CD8-positive, alpha-beta memory T cell (primary cell): ENCODE measurements at places on chromosomes 7 and 10. TPM values are rescaled to one million over a fixed set of nuclear protein-coding genes. Genes with fewer than 3 reads are reported as not detected.

KAT6B gene
- 21.8 TPM for total RNA-seq

HOXA5 gene
- total RNA-seq, result not detected

FGL2 gene
- total RNA-seq, result 3.1 TPM

CYP2C19 gene
- total RNA-seq, result not detected

PAPOLB gene
- not detected for total RNA-seq

HGF gene
- total RNA-seq, result not detected

IFIT2 gene
- 1.5 TPM for total RNA-seq

MUC3A gene
- total RNA-seq, result not detected

SLC39A12 gene
- not detected for total RNA-seq

GRCh38 chr7:108235451-108236061 lies 105.4 kb upstream of the LAMB4 start:
- H3K36me3 ChIP-seq, result no peaks in the 10 kb centered on the region
- no peak for DNase-seq
- H3K4me1 ChIP-seq, result no peaks in the 10 kb centered on the region
- no peak overlapping the region for H3K4me3 ChIP-seq
- no peaks in the 10 kb centered on the region for H3K27me3 ChIP-seq

DNA sequence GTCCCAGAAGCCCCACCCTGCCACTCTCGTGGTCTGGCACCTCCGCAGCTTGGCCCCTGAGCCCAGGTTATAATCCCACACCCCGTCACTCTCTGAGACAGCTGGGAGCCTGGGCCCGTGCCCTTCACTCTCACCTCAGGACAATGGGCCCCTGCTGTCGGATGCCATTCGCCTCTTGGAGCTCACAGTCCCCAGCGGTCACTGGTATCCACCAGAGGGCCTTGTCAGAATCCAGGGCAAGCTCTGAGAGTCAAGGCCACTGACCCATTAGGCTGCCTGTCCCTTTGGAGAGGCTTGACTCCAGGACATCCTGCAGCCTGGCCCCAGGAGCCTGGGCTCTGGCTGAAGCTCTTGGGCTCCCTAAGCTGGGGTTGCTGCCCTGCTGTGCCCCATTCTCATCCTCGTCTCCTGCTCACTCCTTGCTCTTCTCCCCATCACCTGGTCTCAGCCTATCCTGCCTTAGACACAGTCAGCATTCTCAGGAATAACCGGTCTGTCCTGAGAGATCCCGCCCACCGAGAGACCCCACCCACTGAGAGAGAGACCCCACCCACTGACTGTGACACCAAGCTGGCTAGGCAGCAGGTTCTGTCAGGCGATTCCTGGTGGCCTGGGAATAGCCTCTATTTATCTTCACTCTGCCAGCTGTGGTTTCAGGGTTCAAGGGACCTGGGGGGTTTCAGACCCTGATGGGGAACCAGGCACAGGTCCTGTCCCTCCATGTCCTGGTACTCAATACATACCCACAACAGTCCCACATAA lies 27.7 kb downstream of the CPXM2 start:
- H3K27me3 ChIP-seq, result no peaks in the 10 kb centered on the region
- H3K27ac ChIP-seq, result no peak overlapping the region
- no peak for DNase-seq
- no peak overlapping the region for H3K4me3 ChIP-seq

- no peaks in the 10 kb centered on the region for H3K27me3 ChIP-seq
- no peak for DNase-seq
- H3K4me3 ChIP-seq, result no peak overlapping the region
- H3K36me3 ChIP-seq, result no peaks in the 10 kb centered on the region
These were observed 97.7 kb upstream of the MEOX2 start for GRCh38 chr7:15783987-15784693.

- no peaks in the 10 kb centered on the region for H3K27me3 ChIP-seq
- H3K4me1 ChIP-seq, result no peaks in the 10 kb centered on the region
- H3K36me3 ChIP-seq, result no peaks in the 10 kb centered on the region
- no peak overlapping the region for H3K27ac ChIP-seq
- DNase-seq, result no peak
- no peak overlapping the region for H3K4me3 ChIP-seq
These were observed 170.9 kb downstream of the LRMDA start for GRCh38 chr10:75602341-75602740.

DNA sequence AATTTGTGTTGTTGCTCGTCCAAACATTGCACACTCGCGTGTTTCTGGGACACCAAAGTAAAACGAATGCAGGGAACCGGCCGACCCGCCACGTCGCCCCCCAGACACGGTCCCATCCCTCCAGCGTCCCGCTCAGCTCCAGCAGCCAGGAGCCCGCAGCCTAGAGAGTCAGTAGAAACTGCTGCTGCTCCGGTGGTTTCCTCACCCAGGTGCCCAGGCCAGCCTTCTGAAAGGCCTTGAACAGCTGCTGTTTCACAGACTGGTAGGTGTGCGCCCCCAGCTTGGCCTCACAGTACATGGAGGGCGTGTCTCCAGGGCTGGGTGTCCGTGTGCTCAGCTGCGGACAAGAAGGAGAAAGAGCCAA lies 126.8 kb downstream of the WDR37 start:
- H3K36me3 ChIP-seq, result no peaks in the 10 kb centered on the region
- no peak overlapping the region for H3K27ac ChIP-seq

GRCh38 chr10:28812384-28813372 lies 135.4 kb downstream of the BAMBI start:
- no peak overlapping the region for H3K4me3 ChIP-seq
- no peaks in the 10 kb centered on the region for H3K27me3 ChIP-seq
- no peak overlapping the region for H3K27ac ChIP-seq
- no peaks in the 10 kb centered on the region for H3K4me1 ChIP-seq
- no peaks in the 10 kb centered on the region for H3K36me3 ChIP-seq

DNA sequence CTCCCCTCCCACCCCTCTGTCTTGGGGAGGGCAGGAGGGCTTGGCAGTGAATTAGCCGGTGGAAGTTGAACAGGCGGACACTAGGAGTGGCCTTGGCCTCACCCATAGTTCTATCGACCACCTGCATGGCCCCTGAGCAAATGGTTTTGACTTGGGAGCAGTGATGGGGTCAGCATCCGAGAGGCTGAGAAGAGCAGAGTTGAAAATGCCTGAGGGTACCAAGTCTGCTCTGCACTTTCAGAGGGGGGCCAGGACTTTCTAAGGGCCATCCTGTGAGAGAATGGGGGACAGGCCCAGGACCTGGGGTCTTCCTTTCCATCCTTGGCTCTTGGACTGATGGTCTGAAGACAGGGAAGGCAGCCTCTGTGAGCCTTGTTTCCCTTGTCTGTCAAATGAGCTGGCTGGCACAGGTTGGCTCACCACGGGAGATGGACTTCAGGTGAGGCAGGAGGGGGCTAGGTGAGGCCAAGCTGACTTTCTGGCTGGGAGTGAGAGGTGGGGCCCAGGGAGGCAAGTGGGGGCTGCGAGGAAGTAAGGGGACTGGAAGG lies 29.4 kb downstream of the CDH23 start:
- no peaks in the 10 kb centered on the region for H3K36me3 ChIP-seq
- no peaks in the 10 kb centered on the region for H3K4me1 ChIP-seq
- no peak overlapping the region for H3K4me3 ChIP-seq
- no peaks in the 10 kb centered on the region for H3K27me3 ChIP-seq
- no peak for DNase-seq
- H3K27ac ChIP-seq, result no peak overlapping the region

DNA sequence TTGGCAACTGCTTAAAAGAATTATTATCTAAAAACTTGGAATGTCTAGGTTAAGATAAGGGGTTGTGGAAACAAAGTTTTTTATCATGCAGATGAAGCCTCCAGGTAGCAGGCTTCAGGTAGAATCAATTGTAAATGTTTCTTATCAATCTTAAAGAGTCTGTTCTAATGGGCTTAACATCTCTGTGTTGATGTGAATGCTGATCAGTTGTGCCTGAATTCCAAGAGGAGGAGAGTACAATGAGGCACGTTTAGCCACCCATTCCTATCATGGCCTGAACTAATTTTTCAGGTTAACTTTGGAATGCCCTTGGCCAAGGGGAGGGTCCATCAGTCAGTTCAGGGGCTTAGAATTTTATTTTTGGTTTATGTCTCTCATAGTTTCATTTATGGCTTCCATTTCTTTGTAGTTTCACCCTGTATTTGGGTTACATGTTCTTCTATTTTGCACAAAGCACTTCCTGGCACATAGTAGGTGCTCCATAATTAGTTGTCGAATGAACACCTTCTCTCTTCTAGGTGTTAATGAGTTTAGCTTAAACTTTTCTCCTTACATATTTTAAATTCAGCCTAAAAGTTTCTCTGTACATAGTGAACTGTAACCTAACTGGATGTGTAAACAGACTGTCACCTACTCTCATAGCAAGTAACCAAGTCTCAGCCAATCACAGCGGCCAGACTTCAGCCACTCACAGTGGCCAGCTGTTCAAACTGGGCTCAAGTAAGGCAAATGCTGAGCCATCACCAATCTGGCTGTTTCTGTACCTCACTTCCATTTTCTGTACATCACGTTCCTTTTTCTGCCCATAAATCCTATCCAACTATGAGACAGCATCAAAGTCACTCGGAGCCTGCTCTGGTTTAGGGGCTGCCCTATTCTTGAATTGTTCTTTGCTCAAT lies 34.7 kb downstream of the ALOX5 start:
- no peak overlapping the region for H3K4me3 ChIP-seq
- no peaks in the 10 kb centered on the region for H3K27me3 ChIP-seq
- H3K27ac ChIP-seq, result peak overlapping the region; percentile 53
- H3K4me1 ChIP-seq, result no peaks in the 10 kb centered on the region
- H3K36me3 ChIP-seq, result no peaks in the 10 kb centered on the region

GRCh38 chr7:98211676-98212531 lies 665 bp downstream of the BHLHA15 start:
- no peak for DNase-seq
- H3K27me3 ChIP-seq, result no peaks in the 10 kb centered on the region
- no peak overlapping the region for H3K27ac ChIP-seq
- no peaks in the 10 kb centered on the region for H3K4me1 ChIP-seq
- peaks cover 4% of the 10 kb centered on the region for H3K36me3 ChIP-seq
